ENCODE measurements at places on chromosomes 2 and 18.

DNA sequence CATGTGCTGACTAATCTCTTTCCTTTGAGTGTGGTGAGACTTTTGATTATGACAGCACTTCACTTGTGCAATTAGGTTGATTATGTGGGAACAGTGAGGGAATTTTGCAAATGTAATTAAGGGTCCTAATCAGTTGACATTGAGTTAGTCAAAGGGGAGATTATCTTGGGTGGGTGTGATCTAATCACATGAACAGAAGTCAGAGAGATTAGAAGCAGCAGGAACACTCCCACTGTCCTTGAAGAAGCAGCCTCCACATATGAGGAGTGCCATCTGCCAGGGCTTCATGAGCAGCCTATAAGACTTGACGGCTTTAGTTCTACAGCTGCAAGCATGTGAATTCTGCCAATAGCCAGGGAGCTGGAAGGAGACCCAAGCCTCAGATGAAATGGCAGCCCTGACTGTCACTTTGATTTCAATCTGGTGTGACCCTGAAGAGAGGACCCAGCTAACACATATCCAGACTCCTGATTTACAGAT is 89.4 kb upstream of the APCDD1 start:
- no peak for DNase-seq

DNA sequence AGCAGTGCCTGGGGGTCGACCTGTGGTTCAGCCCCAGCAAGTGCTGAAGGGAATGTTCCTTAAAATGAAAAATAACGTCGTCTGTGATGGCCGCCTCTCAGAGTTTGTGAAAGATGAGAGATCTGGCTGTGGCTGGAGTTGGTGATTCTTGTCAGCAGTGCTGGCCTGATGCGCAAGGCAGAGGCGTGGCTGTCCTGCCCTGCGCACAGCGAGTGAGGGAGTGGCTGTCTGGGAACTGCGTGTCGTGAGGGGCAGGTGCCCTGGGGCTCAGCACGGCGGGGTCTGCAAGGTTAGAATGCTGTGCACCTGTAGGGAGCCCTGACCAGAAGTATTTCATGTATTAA is 8.8 kb downstream of the NFATC1 start:
- no peak for DNase-seq

GRCh38 chr2:81206216-81206615 is 901.7 kb upstream of the LRRTM1 start:
- no peak for DNase-seq

DNA sequence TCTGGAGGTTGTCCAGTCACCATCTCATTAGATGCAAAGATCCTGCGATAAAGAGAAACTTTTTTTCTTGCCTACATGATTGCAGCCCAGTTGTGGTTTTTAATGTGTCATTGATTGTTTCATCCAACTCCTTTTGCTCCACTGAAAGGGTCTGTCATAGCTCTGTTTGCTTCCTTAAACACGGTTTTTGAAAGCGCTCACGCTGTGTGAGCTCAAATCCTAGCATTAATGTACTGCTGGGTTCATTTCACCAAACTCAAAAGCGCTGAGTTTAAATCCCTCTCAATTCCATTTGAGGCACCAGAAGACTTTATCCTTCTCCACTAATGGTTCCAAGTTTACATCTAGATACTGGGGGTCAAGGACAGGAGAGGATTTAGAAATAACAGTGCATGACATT is 53.6 kb downstream of the CDK15 start:
- no peak for DNase-seq

DNA sequence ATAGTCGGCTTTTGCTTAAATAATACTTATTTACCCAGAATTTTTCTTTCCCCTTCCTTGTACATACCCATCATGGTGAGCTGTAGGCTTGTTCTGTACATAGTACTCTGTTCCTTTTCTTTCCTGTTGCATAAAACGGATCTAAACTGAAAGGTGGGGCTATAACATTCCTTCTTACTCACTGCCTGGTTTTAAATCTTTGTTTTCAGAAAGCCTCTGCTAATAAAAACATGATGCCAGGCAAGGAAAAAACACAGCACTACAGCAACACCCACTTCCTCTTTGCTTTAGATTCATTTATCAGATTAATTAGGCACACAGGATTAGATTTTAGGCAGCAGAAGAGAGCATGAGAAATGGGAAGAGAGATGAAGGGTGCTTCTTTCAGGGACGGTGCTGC is 19.6 kb upstream of the STON1 start:
- no peak for DNase-seq

DNA sequence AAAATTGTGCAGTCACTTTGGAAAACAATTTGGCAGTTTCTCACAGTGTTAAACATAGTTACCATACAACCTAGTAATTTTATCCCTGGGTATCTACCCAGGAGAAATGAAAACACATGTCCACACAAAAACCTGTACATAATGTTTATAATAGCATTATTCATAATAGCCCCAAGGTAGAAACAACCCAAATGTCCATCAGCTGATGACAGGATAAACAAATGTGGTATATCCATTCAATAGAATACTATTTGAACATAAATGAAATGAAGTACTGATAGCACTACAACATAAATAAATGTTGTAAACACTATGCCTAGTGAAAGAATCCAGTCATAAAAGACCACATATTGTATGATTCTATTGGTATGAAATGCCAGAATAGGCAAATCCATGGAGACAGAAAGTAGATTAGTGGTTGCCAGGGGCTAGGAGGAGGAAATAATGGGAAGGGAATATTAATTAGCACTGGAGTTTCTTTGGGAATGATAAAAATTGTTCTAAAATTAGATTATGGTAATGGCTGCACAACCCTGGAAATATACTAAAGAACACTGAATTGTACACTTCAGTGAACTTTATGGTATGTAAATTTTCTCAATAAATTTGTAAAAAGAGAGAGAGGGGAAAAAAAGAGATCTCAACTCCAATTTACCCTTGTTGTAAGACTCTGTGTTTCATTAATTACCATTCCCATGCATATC is 20.8 kb upstream of the VIT start:
- no peak for DNase-seq

DNA sequence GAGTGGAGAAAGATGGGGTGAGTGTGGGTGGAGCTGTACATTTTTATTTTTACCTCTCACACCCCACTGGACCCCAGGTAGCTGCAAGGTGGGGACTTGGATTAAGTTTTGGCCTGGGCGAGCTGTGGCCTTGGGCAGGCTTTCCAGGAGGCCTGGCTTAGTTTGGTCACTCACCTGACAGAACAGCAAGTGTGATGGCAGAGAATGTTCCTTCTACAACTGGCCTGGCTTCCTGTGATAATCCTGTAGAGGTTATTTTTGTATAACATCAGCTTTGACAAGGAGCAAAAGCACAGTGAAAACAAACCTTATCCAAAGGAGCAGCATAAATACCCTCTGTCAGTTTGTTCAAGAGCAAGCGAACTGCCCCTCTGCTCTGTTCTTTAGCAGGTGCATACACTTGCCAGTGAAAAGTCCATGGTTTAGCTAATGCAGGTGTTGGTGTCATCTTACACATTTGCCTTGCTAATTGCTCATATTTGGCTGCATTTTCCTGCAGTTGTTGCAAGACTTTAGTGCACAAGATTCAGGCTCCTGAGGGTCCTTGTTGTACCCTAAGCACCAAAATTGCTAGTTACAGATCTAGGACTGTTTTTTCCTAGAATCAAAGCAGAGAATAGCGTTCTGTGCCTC is 6.3 kb downstream of the THNSL2 start:
- DNase-seq: no peak

GRCh38 chr2:110173523-110173922 is 31.3 kb downstream of the NPHP1 start:
- DNase-seq: no peak

DNA sequence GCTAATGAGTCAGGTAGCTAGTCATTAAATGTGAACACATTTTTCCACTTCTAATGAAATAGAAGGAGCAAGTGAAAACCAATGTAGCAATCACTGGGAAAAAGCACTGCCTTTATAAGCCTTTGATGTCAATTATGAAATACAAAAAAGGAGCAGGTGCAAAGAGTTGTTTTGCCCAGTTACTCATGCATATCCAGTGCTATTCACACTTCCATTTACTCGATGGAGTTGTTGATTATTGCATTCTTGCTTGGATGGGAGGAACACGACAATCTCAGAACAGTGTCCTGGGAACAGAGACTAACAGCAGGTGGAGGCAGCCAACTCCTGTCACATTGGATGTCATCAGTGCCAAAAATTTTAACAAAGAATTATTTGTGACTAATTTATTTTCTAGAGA is 372.5 kb downstream of the CBLN2 start:
- DNase-seq: no peak

- no peak for DNase-seq
Observed at GRCh38 chr18:55240978-55241377, 281.7 kb upstream of the CCDC68 start.

DNA sequence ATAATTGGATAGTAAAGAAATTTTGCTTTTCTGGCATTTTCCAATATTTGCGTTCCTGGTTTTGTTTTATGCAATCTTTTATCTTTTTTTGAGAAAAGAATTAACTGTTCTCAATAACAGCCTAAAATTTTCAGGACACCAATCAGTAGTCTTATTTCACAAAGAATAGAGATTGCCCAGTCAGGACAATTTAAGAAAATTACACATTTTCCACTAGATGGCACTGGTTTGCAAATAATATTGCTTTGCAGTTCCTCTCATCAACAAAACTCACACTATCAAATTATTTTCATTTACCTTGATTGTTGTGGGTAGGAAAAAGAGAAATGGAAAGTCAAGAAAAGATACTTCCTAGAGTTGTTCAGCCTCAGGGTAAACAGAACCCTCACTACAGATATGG is 2.4 kb upstream of the RBM45 start:
- DNase-seq: no peak

DNA sequence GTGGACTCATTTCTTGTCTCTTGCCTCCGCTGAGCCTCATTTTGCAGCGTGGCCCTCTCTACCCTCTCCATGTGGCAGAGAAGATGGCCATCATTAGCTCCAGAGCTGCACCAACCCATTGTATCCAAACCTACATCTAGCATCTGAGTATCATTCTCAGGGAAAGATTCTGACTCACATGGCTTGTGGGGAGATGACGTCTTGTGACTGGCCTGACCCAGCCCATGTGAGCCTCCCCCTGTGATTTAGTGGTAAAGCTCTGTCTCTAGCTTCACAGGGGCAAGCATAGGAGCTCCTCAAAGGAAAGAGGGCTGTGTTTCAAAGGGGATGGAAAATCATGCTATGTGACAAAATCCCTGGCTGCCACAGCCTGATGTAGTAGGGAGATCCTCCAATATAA is 87.4 kb upstream of the RBMS1 start:
- no peak for DNase-seq

- DNase-seq: no peak
Observed at GRCh38 chr2:69469784-69470183, 32.5 kb upstream of the NFU1 start.

DNA sequence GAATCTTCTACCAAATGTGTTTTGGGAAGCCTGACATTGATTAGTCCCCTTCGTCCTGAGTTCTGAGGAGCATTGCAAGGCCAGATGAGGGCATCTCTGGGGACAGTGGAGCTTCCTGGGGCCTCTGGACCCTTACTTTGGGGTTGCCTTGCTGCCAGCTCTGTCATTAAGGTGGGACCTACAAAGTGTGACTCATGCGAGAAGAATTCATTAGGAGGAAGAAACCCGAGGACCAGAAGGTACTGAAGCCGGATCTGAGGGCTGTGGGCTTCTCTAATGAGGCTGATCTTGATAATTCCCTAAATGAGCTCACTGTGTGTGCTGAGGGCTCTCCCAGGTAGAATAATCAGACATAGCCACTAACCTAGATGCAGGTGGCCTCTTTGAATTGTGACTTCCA is 695 bp upstream of the SCYGR2 start:
- no peak for DNase-seq

DNA sequence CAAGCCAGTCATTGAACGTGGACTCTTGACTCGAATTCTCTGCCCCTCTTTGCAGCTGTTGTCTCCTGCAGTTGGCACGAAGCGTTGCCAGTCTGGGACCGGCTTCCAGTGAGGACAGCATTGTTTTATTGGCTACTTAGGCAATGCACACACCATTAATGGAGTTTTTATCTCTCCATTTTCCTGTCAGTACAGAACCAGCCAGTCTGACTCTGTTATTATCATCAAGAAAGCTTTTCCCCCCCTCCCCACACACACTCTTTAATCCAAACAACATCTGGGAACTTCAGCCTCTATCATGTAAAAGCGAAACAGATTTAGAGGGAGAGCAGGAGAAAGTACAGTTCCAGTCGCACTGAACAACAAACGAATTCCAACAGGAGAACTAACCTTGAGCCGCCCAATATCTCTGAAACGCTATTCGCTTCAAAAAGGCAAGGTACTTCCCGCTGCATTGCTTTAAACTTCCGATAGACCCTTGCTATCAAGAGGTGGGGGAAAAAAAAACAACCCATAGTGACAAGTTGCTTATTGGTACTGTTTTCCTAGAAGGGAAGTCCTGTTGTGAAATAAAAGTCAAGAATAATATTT is 38.2 kb downstream of the ACVR1 start:
- no peak for DNase-seq

- no peak for DNase-seq
Observed at GRCh38 chr18:69830189-69830588, 117.5 kb downstream of the CD226 start.

- no peak for DNase-seq
Observed at GRCh38 chr2:222794585-222795449, 66.0 kb upstream of the ACSL3 start.

- DNase-seq: no peak
Observed at GRCh38 chr18:3666526-3667254, 216.7 kb downstream of the TGIF1 start.

GRCh38 chr18:48786455-48787202 is 164.1 kb downstream of the SMAD7 start:
- DNase-seq: no peak

- DNase-seq: no peak
Observed at GRCh38 chr2:105428387-105429018, 29.7 kb upstream of the FHL2 start.

DNA sequence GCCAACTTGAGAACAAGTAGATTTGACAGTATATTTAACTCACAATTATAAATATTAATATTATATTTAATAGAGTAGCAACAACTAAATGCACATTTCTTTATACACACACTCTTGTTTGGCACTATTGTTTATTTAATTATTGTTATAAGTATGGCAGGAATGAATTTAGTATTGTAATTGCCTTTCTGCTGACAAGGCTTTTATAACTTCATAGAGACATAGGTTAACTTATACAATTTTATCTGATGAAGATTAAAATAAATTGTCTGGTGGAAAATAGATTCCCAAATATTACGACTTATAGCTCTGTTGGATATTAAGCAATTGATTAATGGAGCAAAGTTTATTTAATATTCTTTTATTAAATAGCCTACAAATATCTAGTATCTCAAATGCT is 347.9 kb upstream of the CDH19 start:
- no peak for DNase-seq

DNA sequence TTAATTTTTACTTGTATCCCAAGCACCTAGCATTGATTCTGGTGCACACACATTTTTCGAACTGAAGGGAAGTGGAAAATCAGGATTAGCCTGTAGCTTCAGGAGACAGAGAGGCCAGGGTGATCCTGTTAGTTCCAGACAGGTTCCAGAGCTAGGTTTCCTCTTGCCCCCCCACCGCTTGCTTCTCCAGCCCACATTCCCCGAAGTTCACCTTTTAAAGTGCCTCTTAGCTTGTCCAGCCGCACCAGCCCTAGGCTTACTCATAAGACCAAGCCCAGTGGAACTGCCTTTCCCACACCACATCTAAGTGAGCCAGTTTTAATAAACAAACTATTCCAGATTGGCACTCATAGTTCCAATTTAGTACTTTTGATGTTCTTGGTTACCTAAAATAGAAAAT is 898.6 kb upstream of the KLHL29 start:
- DNase-seq: no peak
